ENCODE measurements at places on chromosomes 6 and 20.

GRCh38 chr20:21099751-21100577 is 6.2 kb downstream of the LINC00237 start:
- no peak for DNase-seq

DNA sequence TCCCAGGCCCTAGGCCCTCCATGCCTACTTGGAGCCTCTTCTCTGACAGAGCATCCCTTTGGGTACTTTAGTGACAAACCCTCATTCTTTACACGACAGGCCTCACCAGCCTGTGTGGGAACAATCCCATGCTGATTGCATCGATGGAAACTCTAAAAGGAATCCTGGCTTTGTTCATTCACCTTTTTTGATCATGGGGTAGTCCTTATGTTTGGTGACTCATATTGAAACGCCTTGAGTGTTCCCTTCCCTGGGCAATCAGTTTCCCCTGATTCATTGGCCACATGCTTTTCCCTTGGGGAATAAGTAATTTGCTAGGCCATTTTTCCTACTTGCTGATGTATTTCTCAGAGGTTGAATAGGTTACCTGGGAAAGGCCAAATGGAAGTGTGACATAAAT is 14.7 kb upstream of the TNFAIP3 start:
- no peak for DNase-seq

DNA sequence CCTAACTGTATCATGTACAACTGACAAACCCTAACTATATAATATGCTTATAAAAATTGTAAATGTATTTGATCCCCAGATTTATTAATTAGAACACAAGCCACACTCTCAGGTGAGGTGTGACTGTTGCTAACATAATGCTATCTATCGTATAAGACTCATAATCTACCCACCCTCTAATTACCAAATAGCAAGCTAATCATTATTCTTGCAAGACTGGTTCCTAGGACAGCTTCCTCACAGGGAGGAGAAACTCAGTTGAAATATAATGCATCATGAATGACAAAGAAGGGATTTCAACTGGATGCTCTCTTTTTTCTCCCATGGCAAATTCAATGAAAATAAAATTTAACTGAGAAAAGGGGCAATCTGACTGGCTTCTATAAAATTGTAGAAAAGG is 35.4 kb downstream of the ELOVL4 start:
- no peak for DNase-seq

- no peak for DNase-seq
Measured at GRCh38 chr20:10328897-10329255, 105.1 kb downstream of the MKKS start.

- no peak for DNase-seq
Measured at GRCh38 chr6:158826819-158827501, 7.8 kb upstream of the EZR start.

- no peak for DNase-seq
Measured at GRCh38 chr6:12037798-12038197, 25.7 kb downstream of the HIVEP1 start.

- peak; percentile 88 for DNase-seq
Measured at GRCh38 chr6:3068329-3069214, at the start of gene RIPK1. Gene RIPK1 (plus strand): TSS chr6:3068494. CDS start chr6:3076824, 8,330 bp downstream.

DNA sequence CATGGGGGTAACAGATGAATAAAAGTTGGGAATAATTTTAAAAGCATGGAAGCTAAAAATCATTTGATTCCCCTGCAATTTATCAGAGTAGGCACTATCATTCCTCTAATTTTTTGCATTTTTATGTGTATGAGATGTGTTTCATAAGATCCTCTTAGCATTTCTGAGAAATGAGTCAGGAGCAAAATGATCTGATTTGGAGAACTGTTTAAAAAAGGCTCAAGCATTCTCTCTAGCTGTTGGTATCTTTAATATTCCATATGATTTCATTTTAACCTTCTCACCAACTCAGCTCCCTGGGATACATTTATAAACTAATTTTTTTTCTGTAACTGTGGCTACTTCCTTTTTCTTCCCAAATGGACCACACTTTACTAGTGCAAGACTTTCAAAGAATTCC is 60.9 kb downstream of the MCHR2 start:
- DNase-seq = no peak

DNA sequence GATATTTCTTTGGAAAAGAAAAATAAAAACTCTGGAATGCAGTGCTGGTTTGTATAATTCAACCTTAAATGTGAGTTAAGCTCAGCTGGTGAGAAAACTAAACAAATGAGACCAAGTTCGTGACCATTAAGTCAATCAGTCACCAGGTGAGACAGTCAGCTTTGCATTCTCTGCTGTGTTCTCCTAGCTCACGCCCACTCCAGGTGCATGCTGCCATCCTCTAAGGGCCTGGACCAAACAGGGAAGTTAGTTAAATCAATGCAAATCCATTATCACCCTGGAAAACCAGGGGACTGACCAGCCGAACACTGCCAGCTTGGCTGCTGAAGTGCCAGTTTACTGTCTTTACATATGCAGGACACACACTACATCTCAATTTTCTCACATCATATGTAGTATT is 7.2 kb downstream of the TPBG start:
- no peak for DNase-seq

GRCh38 chr20:50508171-50508755 is 1.9 kb upstream of the PTPN1 start:
- DNase-seq = no peak

- DNase-seq = no peak
Measured at GRCh38 chr20:49501917-49502316, 19.4 kb upstream of the KCNB1 start.

DNA sequence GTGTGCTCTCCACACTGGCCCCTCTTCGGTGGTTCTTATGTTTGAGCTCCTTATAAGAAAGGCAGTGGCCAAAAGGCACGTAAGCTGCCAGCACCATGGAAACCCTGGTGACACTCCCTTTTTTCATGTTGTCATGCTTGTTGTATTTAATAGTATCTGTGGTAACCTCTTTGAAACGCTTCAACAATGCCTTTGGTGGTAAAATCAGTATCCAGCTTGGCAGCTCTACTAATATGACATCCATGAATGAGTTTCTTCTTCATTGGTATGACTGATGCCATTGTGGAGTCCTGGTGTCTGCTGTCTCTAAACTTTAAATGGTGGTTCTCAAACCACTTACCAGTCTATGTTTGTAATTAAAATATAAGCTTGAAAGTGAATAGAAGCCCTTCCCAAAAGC is 10.7 kb upstream of the MYLK2 start:
- no peak for DNase-seq

GRCh38 chr6:32222333-32223230 is 1.3 kb downstream of the NOTCH4 start:
- DNase-seq = no peak

- no peak for DNase-seq
Measured at GRCh38 chr6:34877259-34877658, 10.6 kb downstream of the TAF11 start.

GRCh38 chr6:16427124-16427523 is 188.7 kb downstream of the GMPR start:
- no peak for DNase-seq

DNA sequence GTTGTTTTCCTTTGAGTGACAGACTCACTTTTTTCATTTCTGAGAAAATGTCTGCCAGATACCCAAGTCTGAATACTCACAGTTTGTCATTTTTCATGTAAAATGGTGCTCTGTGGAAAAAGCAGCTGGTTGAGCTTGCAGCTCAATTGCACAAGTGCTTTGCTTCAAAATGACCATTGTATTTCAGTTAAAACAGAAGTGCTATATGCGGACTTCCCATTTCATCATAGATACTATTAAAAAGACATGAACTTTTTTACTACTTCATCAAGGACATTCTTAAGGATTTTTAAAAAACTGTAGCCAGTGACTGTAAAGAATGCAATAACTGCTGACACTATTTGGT is 61.5 kb downstream of the KCNS1 start:
- DNase-seq = no peak

DNA sequence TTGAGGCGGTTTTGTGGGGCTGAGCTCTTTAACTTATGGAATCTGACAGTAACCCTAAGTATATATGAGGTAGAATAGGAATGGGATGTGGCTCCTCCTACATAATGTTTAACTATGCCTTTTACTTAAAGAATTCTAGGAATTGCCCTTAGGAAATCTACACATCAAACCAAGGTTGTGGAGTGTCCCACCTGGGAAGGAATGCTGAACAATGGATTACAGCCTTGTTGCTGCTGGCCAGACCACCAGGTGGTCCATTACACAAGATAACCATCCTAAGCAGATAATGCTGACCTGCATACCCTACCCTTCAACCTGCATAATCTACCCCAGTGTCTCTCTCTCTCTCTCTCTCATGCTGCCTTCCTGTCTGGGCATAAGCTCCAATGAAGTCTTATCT is 35.0 kb upstream of the SLC22A16 start:
- DNase-seq = no peak

DNA sequence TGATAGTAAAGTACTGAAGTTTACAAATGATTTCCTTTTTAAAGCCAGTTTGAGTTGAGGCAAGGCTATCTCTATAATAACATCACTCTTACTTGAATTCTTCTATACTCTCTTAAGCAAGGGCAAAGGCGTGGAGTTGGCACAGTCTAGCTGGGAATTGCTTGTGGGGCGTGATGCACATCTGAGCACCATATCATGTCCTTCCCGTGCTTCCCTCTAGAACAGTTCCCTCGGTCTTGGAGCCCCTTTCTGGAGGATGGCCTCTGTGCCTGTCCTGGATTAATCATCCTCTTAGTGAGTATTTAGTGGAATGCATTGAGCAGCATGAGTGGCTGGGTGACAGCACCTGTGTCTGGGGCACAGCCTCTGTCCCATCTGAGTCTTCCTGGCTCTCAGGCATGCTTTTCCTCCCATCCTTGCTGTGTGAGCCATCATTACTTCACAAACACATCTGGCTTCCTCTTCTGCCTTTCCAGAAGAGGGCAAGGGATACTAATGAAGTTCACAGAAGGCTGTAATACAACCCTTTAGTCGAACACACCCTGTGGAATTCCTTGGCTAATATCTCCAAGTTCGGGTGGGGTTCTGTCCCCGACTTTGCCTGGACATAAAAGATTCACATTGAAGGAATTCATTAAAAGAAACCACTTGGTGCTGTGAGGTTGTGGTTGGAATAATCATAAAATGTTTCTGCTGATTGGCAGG is 188.2 kb downstream of the FNDC1 start:
- DNase-seq = no peak

DNA sequence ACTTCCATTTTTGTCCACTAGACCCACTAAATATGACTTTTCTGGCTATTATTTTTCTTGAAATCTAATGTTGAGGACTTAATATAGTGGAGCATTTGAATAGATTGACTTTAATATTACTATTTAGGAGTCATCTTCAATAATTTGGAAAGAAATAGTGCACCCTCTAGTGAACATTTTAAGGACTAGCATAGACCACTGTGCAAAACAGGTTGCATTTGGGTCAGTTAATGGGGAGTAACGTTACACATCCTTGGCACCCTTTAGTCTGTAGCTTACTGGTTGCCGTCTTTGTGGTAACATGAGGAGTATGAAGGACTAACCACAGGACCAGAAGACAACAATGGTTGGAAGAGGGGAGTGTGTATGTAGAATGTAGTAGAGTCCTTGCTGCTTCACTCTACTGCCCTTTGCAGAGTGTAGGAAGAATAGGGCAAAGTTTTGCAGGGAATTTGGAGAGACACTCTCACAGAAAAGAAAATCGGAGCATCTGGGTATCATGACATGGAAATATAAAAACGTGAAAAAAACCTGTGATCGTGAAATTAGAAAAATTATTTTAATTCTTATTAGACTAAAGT is 25.2 kb downstream of the RFPL4B start:
- DNase-seq = no peak

- no peak for DNase-seq
Measured at GRCh38 chr6:130922922-130923321, 95.7 kb downstream of the SMLR1 start.

DNA sequence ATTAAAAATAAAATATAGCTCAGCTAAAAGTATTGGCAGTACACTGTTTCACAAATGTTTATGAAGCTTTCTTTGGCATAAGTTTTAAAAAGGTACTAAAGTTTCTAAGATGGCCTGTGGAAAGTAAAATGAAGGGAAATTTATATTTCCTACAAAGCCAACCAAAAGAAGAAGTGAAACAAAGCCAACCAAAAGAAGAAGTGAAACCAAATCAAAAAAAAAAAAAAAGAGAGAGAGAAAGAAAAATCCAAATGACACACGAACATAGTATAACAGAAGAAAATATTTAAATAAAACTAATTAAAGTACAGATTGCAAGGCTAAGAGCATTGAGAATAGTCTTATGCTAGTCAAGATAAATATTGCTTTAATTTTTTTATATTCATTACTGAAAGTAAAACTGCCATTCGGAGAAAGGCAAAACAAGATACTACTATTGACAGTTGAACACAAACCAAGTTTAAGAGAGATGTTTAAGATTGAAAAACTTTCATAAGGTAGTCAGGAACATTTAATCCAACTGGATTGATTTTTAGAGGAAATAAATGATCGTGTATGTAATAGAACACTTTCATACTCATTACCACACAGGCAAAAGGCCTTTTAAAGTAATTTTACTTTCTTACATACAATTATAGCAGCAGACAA is 12.8 kb upstream of the KHDRBS2 start:
- no peak for DNase-seq

DNA sequence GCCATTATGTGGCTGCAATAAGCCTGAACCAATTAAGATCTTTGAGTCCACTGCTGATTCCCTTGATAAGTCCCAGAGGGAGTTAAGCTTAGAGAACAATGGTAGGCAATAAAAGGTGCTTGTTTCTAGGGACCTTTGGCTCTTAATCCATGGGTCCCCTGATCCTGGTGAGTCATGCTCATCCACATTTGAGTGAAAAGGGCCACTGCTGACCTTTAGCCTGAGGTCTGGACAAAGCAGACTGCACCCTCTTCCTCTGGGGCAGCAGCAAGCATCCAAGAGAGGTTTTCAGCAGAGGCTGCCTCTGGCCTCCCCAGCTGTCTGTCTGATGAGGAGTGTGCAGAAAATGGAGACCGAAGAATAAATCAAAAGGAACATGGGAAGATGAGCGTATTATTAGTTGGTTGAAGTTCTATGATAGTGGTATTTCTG is 16.1 kb upstream of the SCGN start:
- DNase-seq = no peak

- DNase-seq = no peak
Measured at GRCh38 chr6:35984701-35985100, 39.7 kb downstream of the SLC26A8 start.

GRCh38 chr6:40887079-40887791 is 151.8 kb downstream of the UNC5CL start:
- no peak for DNase-seq

DNA sequence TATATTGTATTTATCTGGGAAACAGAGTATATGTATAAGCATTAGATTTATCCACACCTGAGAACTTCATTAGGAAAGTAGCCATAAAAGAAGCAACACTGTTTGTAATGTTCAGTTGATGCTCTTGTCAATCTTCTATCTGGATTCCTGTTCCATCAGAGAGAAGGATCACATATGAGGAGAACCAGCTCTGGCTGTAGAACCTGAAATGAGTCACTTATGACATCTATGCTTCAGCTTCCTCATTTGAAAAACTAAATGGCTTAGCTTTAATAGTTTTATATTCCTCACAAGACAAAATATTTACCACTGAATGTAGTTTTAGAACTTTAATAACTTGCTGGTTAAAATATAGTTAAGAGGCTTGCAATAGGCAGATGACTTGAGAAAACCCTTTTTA is 144.7 kb downstream of the TASP1 start:
- DNase-seq = no peak

- DNase-seq = no peak
Measured at GRCh38 chr20:10225439-10226060, 6.9 kb downstream of the SNAP25 start.

GRCh38 chr20:33833333-33833732 is 22.2 kb downstream of the CHMP4B start:
- DNase-seq = no peak

GRCh38 chr6:7996538-7997111 is 67.6 kb downstream of the BLOC1S5 start:
- DNase-seq = no peak

- peak; percentile 96 for DNase-seq
Measured at GRCh38 chr20:31608251-31608945, 3.3 kb downstream of the ID1 start.

Measured in HuH-7.5 (cell line).